ENCODE measurements at places on chromosomes 6 and 20. TPM values are rescaled to one million over a fixed set of nuclear protein-coding genes. Genes with fewer than 3 reads are reported as not detected.
A peak's percentile ranks its signal among the peaks of the same experiment; 100 is the strongest.

GRCh38 chr20:50867805-50868204 is 63.4 kb downstream of the ADNP start:
- no peak for DNase-seq

- no peak for DNase-seq
These were observed 6.1 kb downstream of the PTPRT start for GRCh38 chr20:43183536-43184070.

DNA sequence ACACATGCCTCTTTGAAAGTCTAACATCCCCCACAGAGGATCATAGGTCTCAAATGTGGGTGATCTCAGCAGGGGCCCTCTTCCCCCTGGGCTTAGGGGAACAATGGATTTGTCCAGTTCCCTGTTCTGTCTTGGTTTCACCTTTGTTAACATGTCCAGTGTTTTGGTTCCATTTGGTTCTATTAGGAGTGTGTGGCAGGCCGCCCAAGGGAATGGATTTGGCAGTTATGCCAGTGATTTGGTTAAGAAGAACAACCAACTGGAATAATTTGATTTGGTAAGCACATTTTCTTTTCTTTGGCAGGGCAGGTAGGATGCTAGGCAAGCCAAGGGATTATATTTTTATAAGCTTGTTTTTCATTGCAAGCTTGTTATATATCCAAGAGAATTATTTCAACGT is 28.5 kb upstream of the ENPP1 start:
- no peak for DNase-seq

DNA sequence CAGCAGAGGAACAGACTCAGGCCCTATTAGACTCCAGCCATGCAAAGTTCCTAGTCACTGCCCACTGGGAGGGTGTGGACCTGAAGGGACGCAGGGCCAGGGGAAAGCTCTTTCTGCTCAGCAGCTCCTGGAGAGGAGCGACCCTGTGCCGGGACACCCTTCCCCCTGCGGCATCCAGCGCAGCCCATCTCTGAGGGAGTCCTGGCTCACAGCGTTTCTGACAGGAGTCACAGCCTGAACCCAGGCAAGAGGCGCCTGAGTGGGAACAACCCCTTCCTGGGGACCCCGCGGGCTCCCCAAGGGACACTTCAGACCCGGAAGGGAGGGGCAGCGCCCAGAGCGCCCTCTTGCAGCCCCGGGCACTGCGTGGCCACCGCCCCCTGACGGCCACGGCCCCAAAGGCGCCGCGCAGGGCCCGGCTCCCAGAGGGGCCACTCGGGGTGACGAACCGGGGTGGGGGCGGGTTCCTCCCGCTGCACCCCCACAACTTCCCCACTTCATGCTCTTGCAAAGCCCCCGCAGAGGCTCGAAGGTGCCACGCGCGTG is 862 bp downstream of the UCKL1 start:
- no peak for DNase-seq

DNA sequence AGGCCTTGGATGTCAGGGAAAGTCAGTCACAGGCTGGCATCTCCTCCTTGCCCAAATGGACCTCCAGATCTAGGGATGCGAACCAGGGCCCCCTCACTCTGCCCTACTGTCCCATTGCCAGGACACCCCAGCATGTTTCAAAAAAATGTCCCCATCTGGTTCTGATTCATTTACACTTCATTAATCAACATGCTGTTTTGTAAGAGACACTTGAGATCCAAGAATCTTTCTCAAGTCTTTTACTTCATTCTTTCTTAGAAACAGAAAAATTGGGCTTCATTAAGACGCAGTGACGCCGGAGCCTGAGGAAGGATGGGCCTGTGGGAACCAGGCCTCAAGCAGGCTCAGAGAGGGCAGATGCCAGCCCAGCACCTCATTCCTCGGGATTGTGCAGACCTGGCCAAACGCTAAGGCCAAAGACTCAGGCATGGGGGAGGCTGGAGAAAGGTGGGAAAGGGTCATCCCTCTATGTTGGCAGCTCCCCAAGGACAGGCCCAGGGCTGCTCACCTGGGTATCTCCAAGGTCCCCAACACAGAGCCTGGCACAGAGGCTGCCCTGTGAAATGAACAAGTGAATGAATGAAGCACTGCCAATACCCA is 3.8 kb downstream of the RSPO4 start:
- no peak for DNase-seq

DNA sequence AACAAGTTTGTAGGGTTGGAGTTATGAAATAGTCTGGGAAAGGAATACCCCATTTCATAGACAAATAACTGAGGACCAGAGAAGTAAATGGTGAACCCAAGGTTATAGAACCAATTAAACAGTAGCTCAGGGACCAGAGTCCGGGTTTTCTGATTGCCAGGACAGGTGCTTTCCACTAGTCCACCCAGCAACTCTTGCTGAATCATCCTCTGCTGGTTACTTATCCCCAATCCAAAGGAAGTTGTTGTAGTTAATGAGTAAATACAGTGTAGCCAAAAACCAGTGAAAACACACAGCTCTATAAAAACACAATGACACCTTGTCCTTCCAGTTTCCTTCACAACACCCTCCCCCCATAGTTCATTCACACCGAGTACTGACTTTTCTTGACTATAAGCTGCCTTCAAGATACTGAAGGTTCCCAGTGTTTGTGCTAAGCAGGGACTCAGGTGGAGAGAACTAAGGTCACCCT is 766 bp upstream of the TINAG start:
- no peak for DNase-seq

DNA sequence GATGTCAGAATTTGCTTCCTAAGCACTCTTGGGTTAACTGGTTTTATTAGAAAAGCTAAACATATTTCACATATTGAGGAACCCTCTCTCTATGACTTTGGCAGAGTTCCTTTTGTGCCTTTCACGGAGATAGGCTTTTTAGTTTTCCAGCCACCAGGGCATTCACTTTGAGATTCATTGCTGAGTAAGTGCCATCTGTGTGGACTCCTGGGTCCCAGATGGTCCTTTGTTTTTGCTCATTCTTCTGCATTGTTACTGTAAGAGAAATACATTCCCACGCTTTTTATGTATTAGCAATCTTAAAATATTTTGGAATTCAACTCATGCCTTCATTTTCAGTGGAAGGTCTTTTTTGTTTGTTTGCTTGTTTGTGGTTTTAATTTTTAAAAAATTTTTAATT is 76.3 kb upstream of the PHACTR2 start:
- DNase-seq: no peak

- no peak for DNase-seq
These were observed 19.5 kb upstream of the SLC52A3 start for GRCh38 chr20:787825-788224.

GRCh38 chr6:155400654-155400965 is 55.0 kb downstream of the NOX3 start:
- no peak for DNase-seq

- no peak for DNase-seq
These were observed 80.3 kb downstream of the TBC1D7 start for GRCh38 chr6:13248053-13248452.

- DNase-seq: no peak
These were observed 25.9 kb downstream of the ECHDC1 start for GRCh38 chr6:127317388-127318128.

GRCh38 chr6:43766964-43767461 is 3.0 kb upstream of the VEGFA start:
- no peak for DNase-seq

DNA sequence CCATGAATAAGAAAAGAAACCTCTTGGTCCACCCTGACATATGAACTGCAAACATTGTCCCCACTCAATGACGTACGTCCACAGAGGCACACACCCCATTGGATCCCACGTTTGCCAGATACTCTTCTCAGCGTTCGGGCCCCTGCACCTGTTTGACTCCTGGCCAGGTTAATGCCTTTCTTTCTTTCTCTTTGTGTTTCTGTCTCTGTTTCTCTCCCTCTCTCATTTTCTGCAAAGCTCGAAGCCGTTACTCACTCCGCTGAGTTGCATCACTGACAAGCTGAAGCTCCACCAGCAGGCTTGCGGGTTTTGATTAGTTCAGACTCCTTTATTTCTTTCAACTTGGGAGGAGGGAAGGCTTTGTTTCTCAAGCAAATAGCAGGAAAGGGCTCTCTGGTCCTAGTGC is 135.5 kb upstream of the SUPT3H start:
- no peak for DNase-seq

GRCh38 chr20:51562332-51563173 is 20.0 kb upstream of the NFATC2 start:
- peak; percentile 82 for DNase-seq

- no peak for DNase-seq
These were observed 83.8 kb upstream of the ELOVL5 start for GRCh38 chr6:53432318-53433161.

GRCh38 chr6:164533045-164533362 is 776.4 kb downstream of the C6orf118 start:
- no peak for DNase-seq

DNA sequence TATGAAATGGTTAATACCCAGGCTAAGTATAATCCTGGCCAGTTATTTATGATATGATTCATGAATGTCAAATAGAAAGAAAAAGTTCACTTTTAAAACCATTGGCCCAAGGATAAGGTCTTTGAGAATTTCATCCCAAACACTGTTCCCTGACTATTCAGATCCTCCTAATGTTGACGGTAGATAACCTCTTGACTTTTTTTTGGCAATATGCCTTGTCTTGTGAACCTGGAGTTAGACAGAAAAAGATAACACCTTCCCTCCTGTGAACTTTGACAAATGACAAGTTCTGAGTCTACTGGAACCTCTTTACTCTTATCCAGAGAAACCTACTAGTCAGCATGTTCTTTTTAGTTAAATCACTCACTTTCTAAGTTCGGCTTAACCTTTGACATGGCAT is 166.8 kb upstream of the PREP start:
- DNase-seq: no peak

GRCh38 chr6:44305200-44305725 is 7.9 kb downstream of the AARS2 start:
- no peak for DNase-seq

GRCh38 chr6:40972814-40973213 is 66.2 kb downstream of the UNC5CL start:
- no peak for DNase-seq

- DNase-seq: no peak
These were observed 1180.0 kb upstream of the CITED2 start for GRCh38 chr6:140554421-140554820.

- DNase-seq: no peak
These were observed 17.5 kb downstream of the HMGN4 start for GRCh38 chr6:26555505-26556262.

GRCh38 chr20:59743767-59744485 is 139.6 kb downstream of the PHACTR3 start:
- no peak for DNase-seq

- no peak for DNase-seq
These were observed 34.2 kb downstream of the DTNBP1 start for GRCh38 chr6:15628499-15629131.

DNA sequence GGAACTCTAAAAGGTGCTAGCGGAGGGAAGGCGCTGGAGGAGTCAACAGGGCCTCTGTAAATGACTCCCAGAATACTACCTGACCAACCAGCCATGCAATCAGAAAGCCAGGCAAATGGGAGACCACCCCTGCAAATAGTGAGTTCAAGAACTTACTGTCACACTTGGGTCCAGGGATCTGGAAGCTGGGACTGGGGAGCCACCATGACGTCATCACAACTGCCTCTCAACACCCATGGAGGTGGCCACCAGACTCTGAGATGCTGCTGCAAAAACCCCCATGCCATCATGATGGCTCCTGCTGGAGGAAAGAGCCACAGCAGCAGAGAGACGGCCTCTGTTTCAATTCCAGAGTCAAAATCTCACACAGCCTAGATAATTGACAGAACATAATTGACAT is 8.5 kb upstream of the PDYN start:
- no peak for DNase-seq

GRCh38 chr20:58697201-58697866 is 4.7 kb downstream of the NPEPL1 start:
- DNase-seq: no peak

DNA sequence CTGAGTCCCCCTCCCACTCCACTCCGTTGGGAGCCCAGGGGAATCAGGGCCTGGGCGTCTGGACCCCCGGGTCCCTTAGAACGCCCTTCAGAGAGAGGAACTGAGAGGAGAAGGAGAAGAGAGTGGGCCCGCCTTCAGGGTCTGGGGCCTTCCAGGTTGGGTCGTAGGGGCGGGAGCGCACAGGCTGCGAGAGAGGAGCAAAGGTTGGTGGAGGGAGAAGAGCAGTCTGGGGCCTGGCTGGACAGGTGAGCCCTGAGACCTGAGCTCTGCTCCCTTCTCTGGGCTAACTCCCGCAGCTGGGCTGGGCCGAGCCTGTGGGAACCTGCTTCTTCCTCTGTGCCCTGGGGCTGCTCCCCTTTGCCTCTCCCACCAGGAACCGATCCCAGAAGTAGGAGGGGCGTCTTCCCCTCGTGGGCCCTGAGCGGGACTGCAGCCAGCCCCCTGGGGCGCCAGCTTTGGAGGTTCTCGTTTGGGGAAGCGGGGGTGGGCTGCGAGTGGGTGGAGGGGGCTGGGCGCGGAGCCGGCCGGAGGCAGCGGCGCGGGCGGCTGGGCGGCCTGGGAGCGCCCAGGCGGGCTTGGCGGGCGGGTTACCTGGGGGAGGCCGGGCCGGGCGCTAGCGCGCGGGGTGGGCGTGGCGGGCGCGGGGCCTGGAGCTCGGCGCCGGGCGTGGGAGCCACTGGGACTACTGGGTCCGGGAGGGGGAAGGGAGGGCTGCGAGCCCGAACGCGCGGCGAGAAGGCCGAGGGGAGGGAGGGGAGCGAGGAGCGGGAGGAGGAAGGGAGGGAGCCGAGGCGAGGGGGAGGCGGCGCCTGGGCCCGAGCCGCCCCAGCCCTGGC is at the start of gene DDR1:
Gene DDR1, plus strand, starts transcription at position 835 of the 836 bp plus-strand sequence. CDS start 4,211 bp downstream, outside the sequence.
- DNase-seq: peak; percentile 71

GRCh38 chr20:49483696-49484123 is 1.2 kb upstream of the KCNB1 start:
- DNase-seq: no peak

DNA sequence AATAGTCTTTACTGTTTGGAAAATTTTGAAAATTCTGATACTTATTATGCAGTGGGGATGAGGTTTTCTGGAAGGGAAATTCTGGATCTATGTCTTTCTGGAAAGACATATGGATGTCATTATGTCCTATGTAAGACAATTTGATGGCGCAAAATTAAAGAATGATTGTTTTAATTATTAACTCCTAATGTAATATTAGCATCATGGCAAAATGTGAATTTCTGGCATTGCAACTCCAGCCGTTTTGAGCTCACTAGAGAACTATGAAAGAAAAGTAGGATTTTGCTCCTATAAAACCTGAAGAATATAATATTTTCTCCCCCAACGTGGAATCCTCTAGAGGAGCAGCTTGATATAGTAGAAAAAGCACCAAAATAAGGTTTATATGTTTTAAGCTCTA is 243.2 kb downstream of the RFPL4B start:
- no peak for DNase-seq

The MACROD2 gene
- total RNA-seq: 2.5 TPM

The CST7 gene
- 1.0 TPM for total RNA-seq

The PRSS16 gene
- total RNA-seq: not detected

The BPIFB3 gene
- total RNA-seq: not detected

The BCAS4 gene
- total RNA-seq: 0.24 TPM

The DYNLT2 gene
- total RNA-seq: 1.0 TPM

The DEFB124 gene
- not detected for total RNA-seq

The LTA gene
- not detected for total RNA-seq

The JAG1 gene
- total RNA-seq: 10.4 TPM

The C6orf163 gene
- 1.4 TPM for total RNA-seq

The IYD gene
- not detected for total RNA-seq

The RWDD1 gene
- 49.5 TPM for total RNA-seq

The PHACTR3 gene
- 0.11 TPM for total RNA-seq

All from psoas muscle (tissue), 8 donors.